ENCODE measurements at places on chromosomes 12 and 14.
A peak's percentile ranks its signal among the peaks of the same experiment; 100 is the strongest.

- DNase-seq, result no peak
These were observed 21.7 kb upstream of the CTDSP2 start for GRCh38 chr12:57868221-57868620.

GRCh38 chr12:100554608-100555077 lies 18.8 kb upstream of the GAS2L3 start:
- DNase-seq, result peak; percentile 72

GRCh38 chr14:102629011-102629444 lies 36.6 kb downstream of the RCOR1 start:
- peak; percentile 42 for DNase-seq

DNA sequence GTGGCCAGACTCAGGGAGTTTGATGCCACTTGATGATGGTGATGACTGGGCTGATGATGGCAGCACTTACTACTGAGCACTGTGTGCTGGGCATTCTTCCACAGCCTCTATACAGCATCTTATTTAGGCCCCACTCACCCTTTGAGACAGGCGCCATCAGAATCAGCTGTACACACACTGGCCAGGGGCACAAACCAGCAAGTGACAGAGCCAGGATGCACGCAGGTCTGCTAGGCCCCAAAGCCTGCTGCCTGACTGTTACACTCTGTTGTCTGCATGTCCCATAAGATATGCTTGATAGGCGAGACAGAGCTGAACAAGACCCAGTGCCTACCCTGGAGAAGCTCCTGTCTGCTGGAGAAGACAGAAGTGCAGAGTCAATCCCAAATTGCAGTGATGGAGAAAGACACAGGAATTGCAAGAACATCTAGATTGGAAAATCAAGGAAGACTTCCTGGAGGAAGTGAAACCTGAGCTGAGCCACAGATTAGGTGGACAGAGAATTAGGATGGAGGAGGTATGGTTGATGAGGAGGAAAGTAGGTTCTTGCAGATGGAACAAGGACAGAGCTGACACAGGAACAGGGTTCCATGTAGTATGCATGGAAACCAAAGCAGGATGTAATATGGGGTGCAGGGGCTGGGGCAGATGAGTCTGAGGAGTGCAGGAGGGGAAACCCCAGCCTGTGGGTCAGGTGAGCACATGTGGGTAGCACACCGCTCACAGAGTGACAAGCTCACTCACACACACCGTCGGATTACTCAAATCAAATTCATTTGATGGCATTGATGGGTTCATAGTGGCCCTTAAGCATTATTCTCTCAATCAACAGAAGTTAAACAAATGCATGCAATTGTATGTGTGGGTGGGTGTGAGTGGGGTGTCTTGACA lies 117.3 kb downstream of the BEGAIN start:
- DNase-seq, result no peak

GRCh38 chr12:61011767-61012423 lies 1248.3 kb upstream of the USP15 start:
- no peak for DNase-seq

DNA sequence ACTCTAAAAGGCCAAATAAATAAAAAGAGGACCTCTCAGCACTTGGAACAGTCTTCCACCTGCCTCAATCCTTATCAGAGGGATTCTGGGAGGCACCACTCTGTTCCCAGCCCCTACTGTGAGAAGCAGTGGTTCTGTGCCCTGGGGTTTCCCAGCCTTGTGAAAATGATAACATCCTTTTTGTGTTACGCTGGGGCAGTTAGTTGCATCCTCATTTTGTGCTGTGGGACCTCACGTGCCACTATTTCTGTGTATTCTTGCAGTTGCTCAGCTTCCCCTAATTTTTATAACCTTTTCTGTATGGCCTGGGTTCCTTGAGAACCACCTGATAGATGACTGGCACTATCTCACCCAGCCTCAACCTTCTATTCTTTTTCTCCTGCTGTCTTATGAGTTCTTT lies 10.8 kb upstream of the CMA1 start:
- DNase-seq, result no peak

DNA sequence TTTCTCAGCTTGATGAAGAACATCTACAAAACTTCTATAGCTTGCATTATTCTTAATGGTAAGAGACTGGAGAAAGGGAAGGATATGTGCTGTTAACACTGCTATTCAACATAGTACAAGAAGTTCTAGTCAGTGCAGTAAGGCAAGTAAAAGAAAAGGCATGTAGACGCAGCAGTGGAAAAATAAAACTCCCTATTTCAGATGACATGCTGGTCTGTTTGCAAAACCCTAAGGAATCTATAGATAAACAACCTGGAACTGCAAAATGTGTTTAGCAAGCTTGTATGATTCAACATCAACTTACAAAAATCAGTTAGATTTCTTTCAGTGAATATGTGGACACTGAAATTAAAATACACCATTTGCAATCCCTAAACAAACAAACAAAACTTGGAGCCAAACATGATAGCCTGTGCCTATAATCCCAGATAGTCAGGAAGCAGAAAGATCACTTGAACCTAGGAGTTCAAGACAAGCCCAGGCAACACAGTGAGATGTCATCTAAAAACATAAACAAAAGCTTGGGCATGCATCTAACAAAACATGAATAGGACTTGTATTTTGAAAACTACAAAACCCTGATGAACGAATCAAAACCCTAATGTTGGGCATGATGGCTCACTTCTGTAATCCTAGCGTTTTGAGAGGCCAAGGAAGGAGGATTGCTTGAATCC lies 293.6 kb upstream of the RGS6 start:
- DNase-seq, result no peak

DNA sequence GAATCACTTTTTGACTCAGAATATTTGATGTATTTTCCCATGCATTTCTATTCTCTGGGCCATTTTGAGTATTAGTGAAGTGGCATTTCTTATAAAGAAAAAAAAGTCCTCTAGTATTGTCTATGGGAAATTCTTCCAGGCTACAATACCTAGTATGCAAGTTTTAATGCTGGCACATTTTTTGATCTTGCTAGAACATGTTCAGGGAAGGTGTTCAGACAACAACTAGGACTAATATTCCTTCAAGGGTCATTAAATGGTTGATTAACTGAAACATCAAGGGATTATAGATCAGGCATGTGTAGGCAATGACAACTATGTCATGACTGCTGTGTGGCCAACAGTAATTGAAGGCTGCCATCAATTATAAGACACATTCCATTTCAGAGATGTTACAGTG lies 7.7 kb downstream of the CCDC184 start:
- no peak for DNase-seq

DNA sequence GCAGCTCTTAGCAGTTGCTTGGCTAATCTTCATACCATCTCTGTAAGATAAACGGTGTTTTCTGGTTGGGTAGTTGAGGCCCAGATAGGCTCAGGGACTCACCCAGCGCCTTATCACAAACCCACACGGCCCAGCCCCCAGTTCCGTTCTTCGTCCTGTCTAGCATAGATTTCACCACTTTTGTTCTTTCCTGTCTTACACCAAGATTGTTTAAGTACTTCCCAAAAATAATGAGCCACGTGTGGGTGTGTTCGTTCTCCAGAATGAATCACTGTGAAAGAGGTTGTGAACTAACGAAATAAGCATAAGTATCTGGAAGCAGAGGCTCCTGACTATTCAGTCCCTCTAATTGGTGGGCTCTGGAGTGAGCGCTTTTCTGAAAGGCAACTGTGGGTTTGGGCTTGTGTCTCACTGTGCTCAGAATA lies 21.4 kb downstream of the ACVR1B start:
- DNase-seq, result no peak

DNA sequence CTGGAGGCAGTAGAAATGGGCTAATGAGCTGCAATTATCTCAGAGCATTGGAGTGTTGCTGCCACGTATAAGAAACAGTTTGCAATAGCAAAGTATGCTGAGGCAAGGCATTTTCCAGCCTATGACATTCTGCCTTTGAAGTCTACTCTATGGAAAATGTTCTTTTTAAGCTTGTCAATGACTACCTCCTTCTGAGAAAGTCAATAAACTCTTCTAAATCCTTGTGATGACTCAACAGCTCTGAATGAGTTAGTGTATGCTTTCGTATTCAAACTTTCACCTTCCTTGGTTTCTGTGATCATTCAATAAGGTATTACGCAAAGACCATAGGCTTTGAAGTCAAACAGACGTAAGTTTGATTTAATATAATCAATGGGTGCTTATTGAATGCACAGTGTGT lies 111.2 kb downstream of the CAPZA3 start:
- no peak for DNase-seq

DNA sequence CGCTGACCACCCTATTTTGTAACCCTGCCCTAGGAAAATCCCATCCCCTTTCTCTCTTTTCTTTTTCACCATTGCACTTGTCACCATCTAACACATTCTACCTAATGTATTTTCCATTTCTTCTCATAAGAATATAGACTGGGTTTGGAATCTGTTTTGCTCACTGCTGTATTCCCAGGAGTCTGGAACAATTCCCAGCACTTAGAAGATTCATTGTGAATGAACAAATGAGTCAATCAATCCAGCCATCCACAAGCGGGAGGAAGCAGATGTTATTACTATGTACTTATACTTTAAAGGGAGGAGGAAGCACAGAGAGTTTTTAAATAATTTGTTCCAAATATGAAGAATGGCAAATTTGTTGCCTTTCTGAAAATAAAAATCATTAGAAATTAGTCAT lies 142.1 kb downstream of the KIF21A start:
- no peak for DNase-seq

DNA sequence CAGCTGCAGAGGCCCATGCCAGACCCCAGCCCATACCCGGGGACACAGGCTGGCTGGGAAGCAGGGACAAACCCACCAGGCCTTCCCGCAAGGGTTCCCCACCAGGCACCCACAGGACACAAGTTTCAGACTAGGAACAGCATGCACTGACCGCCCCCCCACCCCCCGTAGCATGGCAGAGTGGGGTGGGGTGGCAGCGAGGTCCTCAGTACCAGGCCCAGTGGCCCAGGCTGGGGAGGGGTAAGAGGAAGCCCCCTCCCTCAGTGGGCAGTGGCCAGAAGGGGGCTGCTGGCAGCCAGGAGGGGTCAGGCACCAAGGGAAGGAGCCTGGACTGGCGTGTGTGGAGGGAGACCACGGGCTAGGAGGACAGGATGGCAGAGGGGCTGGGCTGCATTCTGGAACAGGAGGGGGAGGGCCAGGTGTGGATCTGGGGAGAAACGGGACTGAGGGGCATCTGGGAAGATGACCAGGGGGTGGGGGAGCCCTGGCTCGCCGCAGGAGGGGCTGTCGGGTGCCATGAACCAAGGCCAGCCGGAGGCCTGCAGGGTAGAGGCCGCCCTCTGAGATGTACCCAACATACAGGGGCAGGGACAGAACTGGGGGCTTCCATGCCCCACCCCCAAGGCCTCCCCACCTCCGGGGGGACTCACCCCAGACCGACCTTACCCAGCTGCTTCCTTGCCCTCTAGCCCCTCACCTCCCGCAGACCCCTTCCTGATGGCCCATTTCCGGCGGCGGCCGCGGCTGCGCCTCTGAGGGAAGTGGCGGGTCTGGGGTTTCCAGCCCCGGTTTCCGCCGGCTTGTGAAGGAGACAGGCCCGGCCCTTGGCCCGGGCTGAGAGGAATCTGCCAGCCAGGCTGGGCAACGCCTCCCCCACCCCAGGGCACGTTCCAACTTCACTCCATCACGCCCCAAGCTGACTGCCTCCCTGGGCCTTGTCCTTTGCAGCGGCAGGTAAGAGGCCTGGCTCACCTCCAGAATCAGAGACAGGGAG lies 5.6 kb upstream of the JAG2 start:
- DNase-seq, result no peak

GRCh38 chr12:7433276-7433822 lies 10.6 kb downstream of the CD163L1 start:
- DNase-seq, result no peak

- DNase-seq, result peak; percentile 65
These were observed 140.5 kb downstream of the FOXN3 start for GRCh38 chr14:89276424-89276975.

DNA sequence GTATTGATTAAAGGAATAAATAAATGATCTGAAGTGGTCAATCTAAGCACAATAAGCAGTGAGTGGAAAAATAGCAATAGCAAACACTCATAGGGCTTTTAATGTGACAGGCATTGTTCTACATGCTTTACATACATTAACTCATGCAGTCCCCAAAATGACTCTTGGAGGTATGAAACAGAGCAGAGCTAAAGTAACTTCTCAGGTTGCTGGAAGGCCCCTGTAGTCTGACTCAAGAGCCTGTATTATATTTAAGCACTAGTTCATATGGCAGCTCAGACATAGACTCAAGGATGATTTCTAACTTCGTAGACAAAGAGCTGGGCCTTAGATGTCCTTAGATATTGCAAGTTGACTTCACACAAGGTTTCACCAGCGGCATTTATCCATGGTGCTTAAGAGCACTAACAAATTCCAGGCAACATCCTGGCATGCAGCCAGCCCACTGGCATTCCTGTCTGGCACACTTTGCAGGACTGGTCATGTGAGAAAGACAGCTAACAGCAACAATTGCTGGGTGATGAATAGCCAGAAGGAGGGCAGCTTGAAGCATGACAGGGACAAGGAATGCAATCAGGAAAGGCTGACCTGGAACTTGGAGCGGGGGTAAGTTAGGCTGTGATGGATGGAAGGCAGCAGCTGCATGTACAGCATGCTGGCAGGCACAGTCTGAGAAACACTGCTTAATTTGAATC lies 22.9 kb upstream of the KTN1 start:
- DNase-seq, result peak; percentile 97

GRCh38 chr12:70648831-70649230 lies 11.6 kb upstream of the PTPRB start:
- no peak for DNase-seq

GRCh38 chr14:105589161-105589925 lies 63.0 kb downstream of the TMEM121 start:
- DNase-seq, result no peak

DNA sequence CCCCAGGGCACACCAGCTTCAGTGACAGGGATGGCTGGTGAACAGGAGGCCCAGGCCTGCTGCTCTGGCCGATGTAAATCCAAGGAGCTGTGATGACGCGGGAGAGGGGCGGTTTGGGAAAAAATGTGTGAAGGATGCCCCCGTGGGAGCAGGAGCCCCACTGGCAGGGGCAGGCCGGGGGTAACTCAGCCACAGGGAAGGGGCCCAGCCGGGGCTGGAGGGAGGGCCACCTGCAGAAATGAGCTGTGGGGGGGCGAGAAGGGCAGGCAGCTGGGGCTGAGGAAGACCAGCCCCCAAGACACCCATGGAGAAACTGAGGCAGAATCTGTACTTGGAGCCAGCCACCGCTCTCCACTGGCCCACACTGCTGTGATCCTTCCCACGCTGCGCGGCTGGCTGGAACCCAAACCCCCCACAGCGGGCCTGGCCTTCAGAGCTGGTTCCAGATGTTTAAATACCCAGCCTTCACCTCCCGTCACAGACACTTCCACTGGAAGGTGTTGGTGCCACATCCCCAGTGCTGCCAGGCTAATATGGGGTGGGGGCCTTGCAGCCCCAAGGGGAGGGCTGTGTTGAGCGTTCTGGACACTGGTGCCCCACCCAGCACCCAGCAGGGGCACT lies 28.5 kb upstream of the ANKRD9 start:
- no peak for DNase-seq

GRCh38 chr12:57627501-57628279 lies 5.3 kb downstream of the B4GALNT1 start:
- DNase-seq, result no peak

DNA sequence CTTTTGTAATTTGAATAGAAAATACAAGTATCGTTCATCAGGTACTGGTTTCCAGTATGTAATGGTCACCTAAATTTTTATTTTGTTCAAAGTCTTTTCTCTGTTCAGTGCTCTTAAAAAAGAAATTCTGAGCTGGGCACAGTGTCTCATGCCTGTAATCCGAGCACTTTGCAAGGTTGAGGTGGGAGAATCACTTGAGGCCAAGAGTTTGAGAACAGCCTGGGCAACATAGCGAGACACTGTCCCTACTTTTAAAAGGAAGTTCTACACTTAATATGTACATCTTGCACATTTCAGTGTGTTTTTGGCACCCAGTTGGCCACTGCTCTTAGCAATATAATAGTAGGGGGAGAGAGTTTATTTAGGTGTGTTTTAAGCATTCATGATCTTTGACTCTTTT lies 27.9 kb downstream of the PCNX1 start:
- no peak for DNase-seq
